A549 treated with AZD2906 at 1 μM for 4 hours (cell line): ENCODE measurements at places on chromosomes 1 and 21. TPM values are rescaled to one million over a fixed set of nuclear protein-coding genes. Genes with fewer than 3 reads are reported as not detected.

Gene ICOSLG
- total RNA-seq, result 4.1 to 4.8 TPM (median 4.5 TPM) in 5 replicates

Gene HRNR
- 0.01 TPM in 2 of 5 replicates, not detected in the others for total RNA-seq

Gene MIXL1
- 0.05 to 0.09 TPM (median 0.07 TPM) in 4 of 5 replicates, not detected in the other for total RNA-seq

Gene AXDND1
- total RNA-seq, result 0.17 to 0.37 TPM (median 0.26 TPM) in 5 replicates

Gene TTLL7
- total RNA-seq, result 1.9 to 4.3 TPM (median 2.8 TPM) in 5 replicates

Gene INSRR
- total RNA-seq, result not detected in 5 replicates

Gene PCBP3
- total RNA-seq, result 0.88 to 1.2 TPM (median 0.93 TPM) in 5 replicates

Gene TNFAIP8L2
- total RNA-seq, result not detected in 5 replicates

Gene TMEM234
- total RNA-seq, result 7.3 to 9.4 TPM (median 8.8 TPM) in 5 replicates

Gene KCNJ9
- not detected in 5 replicates for total RNA-seq

Gene FCER1G
- 0.17 to 0.33 TPM in 2 of 5 replicates, not detected in the others for total RNA-seq

Gene ELAPOR1
- 0.53 to 0.71 TPM (median 0.56 TPM) in 5 replicates for total RNA-seq

Gene EXO1
- 18.9 to 30.5 TPM (median 21.0 TPM) in 5 replicates for total RNA-seq

Gene HAO2
- total RNA-seq, result not detected in 5 replicates

Gene DIO1
- not detected in 5 replicates for total RNA-seq

Gene ACTRT2
- total RNA-seq, result not detected in 5 replicates

Gene RAP1GAP
- 8.3 to 10.5 TPM (median 9.7 TPM) in 5 replicates for total RNA-seq

Gene MAN1A2
- total RNA-seq, result 4.9 to 9.8 TPM (median 5.7 TPM) in 5 replicates

Gene KIF17
- 1.8 to 2.5 TPM (median 2.1 TPM) in 5 replicates for total RNA-seq

Gene FCGR1A
- not detected in 5 replicates for total RNA-seq

Gene SH2D1B
- 0.10 to 0.20 TPM (median 0.10 TPM) in 5 replicates for total RNA-seq

Gene NIPAL3
- total RNA-seq, result 6.3 to 7.4 TPM (median 7.1 TPM) in 5 replicates

Gene SLC1A7
- 0.03 TPM in 1 of 5 replicates, not detected in the others for total RNA-seq

Gene WDR64
- not detected in 5 replicates for total RNA-seq

Gene OPRD1
- total RNA-seq, result 0.01 to 0.07 TPM (median 0.02 TPM) in 5 replicates

Gene PAX7
- total RNA-seq, result 0.75 to 0.88 TPM (median 0.85 TPM) in 5 replicates

Gene TPRG1L
- 27.2 to 31.5 TPM (median 29.8 TPM) in 5 replicates for total RNA-seq

Gene CR1L
- total RNA-seq, result 0.15 TPM in 1 of 5 replicates, not detected in the others

Gene EIF2D
- 32.5 to 35.8 TPM (median 34.8 TPM) in 5 replicates for total RNA-seq

Gene MSH4
- total RNA-seq, result 0.02 TPM in 2 of 5 replicates, not detected in the others

Gene WNT4
- total RNA-seq, result 0.12 to 0.45 TPM (median 0.30 TPM) in 5 replicates

Gene PLXNA2
- total RNA-seq, result 3.5 to 3.8 TPM (median 3.5 TPM) in 5 replicates

Gene ZNF648
- total RNA-seq, result not detected in 5 replicates

Gene SERPINC1
- 0.07 to 0.14 TPM (median 0.07 TPM) in 3 of 5 replicates, not detected in the others for total RNA-seq
